ENCODE measurements at places on chromosomes 6 and 20.

- no peak for DNase-seq
Measured at GRCh38 chr6:24988562-24988961, 52.8 kb upstream of the RIPOR2 start.

DNA sequence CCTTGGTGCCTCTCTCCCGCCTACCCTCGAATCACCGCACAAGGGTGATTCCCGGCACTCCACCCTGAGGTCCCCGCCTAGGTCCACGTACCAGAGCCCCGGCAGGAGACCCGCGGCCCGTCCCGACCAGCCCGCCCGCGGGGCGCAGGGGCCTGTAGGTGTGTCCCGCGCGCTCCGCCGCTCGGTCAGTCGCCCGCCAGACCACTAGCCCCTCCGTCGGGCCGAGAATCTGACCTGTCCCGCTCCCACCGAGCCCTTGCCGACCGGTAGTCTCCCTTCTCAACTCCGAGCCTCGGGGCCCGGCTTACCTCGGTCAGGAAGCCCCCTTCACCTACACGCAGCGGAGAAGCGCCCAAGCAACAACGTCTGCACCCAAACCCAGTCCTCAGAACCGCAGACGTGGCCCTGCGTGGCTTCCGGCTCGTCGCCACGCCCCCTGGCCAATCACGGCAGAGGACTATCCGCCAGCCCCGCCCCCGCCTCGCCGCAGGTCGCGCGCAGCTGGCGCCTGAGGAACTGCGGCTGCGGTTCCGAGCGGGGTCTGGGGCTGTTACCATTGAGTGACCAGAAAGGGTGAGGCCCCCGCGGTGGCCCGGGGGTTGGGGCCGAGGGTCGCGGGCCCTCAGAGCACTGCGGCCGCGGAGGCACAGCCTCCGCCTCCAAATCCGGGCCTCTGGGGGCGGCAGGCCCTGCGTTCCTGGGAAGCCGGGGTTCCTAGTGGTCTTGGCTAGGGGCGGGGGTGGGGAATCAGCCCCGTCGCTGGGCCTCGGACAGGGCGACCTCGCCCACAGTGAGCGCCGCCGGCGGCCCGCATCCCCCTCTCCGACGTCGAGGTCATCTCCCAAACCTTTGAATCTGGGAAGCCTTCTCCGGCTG lies at the start of the genes PGM3 and RWDD2A:
Gene PGM3 (minus strand): TSS at position 395 of the 876 bp plus-strand sequence. CDS start 2,253 bp downstream, outside the sequence.
Gene RWDD2A (plus strand): TSS at position 487 of the 876 bp plus-strand sequence. CDS start 1,095 bp downstream, outside the sequence.
- peak; percentile 77 for DNase-seq

- no peak for DNase-seq
Measured at GRCh38 chr6:124722141-124722878, 239.9 kb upstream of the RNF217 start.

DNA sequence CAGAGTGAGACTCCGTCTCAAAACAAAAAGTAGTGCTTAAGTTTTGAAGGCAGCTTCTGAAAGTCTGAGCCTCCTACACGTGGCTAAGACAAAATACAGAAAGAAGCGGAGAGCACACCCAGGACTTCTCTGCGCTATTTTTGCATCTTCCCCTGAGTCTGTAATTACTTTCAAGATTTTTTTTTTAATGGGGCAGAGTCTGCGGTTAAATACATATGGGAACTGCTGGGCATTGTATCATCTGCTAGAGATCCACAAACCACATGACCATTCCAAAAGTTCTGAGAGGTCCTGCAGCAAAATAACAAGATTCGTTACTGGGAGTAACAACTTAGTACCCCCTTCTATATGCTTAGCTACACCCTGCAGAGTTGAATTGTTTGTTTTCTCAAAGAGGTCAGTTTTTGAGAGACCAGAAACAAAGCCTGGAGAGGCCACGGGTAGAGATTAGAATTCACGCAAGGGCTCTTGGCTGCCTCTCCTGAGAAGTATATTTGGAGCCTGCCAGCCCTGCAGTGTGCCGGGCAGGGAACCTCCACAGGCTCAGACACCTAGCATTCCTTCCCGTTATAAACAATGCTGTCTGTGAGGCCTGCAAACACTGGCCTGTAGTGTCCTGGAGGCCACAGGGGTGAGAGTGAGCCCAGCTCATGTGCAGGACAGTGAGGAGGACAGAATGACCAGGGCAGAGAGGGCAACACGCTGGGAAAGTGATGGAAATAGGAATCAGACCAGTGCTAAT lies 48.2 kb upstream of the FAM50B start:
- no peak for DNase-seq

- DNase-seq, result no peak
Measured at GRCh38 chr6:37667050-37667814, 30.5 kb downstream of the MDGA1 start.

DNA sequence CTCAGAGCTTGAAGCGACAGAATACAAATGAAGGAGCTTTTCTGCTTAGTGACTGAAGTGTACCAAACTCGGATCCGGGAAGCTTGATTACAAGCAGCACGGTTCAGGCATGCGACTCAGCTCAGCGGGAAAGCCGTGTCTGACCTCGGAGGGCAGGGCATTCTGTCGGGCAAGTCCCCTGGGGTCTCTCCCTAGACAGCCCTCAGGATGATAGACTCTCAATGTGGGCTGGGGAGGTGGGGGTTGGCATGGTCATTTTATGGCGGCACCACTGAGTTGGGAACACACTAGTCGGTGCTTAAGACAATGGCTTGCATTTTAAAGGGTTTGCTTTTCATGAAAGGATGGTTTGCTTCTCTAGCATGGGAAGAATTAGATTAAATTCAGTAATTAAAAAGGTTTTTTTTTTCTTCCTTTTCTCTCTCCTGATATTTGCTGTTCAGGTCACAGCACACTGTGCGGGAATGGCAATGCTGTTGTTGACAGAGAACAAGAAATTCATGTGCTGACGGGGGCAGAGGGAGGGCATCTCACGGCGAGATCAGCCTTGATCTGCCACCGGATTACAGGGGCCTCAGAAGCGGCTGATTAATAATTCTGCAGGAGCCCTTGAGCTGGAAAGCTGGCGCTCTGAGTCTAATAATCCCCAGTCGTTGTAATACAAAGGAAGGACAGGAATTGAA lies 80.7 kb upstream of the TRAF3IP2 start:
- no peak for DNase-seq

DNA sequence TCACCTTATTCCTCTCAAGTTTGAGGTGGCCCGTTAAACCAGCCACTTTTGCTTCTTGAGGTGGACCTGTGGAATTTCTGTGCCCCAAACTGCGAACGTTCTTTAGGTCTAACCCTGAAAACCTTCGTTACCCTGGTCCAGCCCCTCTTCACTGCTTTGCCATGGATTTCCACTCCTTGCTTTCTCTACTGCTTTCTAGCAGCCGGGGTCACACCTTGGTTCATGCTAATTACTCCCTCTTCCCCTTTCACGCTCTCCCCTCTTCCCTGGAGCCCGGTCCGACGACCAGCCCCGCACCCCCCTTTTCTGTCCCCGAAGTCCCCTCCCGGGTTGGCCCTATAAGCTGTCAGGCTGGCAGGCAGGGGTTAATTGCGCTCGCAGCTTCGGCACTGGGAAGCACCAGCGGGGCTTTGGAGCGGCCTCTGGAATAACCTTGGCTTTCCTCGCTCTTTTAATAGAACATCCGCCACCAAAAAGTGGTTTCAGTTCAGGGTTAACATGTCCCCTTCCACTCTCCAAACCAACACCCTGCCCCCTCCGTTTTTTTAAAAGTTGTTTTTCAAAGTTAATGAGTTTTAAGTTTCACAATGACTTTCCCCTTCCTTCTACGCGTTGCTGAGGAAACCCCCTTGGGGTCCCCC lies 1.4 kb upstream of the HIVEP1 start:
- DNase-seq, result peak; percentile 96

DNA sequence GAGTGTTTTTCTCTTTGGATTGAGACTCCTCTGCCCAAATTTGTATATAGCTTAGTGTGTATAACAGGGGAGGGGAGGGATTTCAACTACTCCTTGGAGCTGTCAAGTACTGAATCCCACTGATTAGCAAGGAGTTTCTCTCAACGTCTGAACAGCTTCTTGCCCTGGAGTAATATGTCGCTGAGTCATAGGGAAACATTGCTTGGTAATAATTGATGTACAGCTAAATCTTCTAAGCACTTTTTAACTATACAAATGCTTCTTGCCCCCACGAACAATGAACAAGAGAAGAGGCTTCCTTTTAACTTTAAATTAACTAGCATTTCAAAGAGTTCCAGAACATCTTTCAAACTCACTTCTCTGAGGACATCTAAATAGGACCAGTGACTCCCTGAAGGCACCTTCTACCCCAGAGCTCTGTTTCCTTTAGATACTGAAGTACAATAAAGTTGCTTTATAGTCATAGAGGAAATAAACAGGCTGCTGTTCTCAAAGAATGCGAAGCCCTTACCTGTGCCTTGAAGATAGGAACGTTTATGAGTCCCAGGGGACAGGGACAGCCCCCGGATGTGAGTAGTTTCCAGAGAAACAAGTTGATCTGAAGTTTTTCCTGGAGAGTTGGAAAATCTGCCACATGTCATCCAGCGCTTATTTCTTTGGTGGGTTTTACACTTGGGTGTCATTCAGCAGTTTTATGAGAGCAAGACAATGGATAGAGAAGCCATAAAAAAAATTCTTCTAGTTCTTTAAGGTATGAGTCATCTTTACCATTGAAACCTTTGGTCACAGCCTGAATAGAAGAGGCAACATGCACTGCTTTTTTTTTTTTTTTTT lies 462.5 kb upstream of the BTBD3 start:
- DNase-seq, result peak; percentile 51

DNA sequence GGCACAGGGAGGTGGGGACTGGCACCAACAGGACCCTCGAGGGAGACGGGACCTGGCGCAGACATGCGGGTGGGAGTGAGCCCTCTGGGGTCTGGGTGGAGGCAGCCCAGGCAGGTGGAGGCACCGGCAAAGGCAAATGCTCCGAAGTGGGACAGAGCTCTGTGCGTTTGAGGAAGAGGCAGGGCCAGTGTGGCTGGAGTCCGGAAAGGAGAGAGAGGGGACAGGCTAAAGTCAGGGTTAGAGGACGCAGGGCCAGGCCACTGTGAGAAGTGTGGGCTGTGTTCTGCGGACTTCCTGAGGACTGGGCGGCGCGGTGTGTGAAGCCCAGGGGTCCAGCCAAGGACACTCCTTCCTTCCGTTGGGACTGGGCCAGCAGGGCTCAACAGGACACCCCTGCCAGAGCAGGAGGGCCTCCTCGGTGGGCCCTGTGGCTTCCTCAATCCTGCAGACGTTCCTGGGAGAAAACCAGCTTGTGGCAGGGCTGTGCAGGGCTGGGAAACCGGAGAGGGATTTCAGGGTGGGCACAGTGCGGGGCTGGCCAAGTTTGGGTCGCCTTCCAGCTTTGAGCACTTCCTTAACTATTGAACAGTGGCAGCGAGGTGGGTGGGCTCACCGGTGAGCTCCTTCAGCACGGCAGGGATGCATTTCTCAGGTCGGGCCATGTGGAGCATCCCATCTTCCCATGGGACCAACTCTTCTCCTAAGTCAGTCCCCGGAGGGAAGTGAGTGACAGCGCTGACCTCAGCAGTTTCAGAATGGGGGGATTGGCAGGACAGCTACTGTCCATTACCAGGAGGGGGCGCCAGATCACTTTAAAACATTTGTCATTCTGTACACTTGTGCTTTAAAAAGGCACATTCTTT lies 22.5 kb downstream of the MOCS3 start:
- DNase-seq, result peak; percentile 58

- DNase-seq, result no peak
Measured at GRCh38 chr6:8670792-8671191, 235.4 kb upstream of the SLC35B3 start.

DNA sequence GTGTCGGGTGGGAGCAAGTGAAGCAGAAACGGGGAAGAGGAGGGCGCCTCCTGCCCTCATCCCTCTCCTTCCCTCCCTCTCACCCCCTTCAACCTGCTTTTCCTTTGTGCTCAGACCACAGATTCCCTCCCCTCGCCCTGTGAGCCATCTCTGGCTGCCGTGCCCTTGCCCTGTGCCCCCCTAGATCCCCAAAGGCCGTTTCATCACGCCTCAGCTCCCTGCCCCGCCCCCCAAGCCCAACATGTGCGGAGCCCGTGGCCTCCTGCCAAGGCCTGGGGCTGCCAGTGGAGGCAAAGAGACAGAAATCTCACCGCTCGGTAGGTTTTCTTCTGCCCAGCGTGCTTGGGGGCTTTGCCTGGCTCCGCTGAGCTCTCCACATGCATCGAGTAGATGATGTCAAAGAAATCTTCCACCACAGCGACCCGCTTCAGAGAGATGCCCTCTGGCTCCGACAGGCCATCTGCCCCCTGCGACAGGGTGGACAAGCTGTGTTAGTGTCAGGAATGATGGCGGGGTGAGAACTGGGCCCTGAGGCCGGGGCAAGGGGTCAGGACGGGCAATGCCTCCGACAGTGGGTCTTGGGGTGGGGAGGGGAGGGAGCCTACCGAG lies 57.6 kb downstream of the NOL4L start:
- no peak for DNase-seq

GRCh38 chr6:64848467-64848866 lies 858.6 kb downstream of the EYS start:
- no peak for DNase-seq
